Anterior cingulate cortex (tissue), 58 donors: ENCODE measurements at places on chromosomes 13 and 19.

DNA sequence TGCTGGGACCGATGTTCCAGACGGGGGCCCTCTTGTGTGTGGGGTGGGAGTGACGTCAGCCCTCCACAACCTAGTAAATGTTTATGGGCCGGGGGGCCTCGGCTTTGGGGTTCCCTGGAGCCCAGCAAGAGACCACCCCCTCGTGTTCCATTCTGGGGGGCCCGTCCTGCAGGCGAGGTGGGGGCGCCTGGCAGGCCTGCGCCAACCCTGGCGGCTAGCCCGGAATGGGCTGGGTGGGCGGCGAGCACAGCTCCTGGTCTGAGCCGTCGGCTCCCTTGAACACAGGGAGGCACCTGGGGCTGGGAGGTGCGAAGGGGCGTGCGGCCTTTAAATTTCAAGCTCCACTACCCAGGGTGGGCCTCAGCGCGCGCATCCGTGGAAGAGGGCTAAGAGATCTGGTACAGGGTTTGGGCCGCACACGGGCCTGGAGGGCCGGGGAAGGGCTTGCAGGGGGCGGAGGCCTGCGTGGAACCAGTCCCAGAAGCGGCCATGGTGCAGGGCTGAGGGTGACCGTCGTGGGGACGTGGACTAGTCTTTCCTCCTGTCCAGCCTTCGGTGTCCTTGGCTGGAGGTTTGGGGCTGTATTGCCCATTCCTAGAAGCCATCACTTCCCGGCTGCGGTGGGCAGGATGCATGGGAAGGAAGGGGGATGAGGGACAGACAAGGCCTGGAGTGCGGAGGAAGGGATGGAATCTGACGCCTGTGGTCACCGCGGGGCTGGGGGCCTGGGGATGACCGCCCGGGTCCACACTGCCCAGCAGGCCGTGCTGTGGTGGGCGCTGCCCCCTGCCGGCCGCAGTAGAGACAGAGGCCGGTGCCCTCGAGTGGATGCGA, 11.4 kb downstream of the NDUFA11 start:
- no peak for DNase-seq

DNA sequence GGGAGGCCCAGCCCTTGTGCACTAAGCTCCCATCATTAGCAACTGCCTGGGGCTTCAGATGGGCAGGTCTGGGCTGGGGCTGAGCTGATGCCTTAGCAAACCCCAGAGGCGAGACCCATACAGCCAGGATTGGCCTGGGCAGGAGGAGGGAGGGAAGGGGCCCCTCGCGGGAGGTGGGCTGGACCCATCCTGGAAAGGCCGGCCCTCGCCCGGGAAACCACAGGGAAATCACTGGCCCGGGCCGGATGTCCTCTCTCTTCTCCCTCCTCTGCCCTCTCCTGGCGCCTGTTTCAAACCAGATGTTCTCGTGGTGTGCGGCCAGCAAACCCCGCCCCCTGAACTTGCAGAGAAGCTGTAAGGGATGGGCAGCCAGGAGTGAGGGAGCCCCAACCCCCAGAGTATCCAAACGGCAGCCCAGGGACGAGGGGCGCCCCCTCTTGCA, 43.1 kb downstream of the TMEM255B start:
- no peak for DNase-seq

DNA sequence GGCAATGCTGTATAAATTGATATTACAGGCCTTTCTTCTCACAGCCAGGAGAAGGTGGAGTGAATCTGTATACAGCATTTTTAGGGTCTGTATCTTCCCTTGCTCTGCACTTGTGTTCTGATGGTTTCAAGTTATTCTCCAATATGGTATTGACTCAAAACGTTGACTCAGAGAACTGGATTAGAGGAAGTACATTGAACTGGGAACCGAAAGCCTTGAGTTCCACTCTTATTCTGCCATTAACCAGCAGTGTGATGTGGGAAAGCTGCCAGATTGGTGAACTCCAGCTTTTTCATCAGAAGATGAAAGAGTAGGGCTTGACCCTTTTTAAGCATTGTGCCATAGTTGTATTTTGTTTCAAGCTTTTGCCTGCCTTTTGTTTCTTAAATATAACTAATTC, 167.7 kb downstream of the SPRY2 start:
- no peak for DNase-seq

- no peak for DNase-seq
These were observed 270.0 kb upstream of the PCDH20 start for GRCh38 chr13:61685682-61686012.

DNA sequence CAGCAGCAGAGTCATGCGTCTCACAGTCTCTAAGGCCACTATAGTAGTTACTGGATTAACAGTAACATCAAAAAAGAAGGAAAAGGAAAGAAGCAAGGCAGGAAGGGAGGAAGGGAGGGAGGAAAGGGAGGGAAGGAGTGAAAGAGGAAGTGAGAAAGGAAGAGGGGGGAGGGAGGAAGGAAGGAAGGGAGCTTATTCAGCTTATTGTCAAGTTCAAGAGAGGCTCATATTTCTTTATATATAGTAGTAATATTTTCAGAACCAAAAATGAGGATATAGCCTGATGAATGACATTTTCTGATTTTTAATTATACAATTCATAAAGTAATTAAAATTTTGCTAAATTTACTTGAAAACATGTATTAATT, 17.7 kb upstream of the RUBCNL start:
- no peak for DNase-seq

DNA sequence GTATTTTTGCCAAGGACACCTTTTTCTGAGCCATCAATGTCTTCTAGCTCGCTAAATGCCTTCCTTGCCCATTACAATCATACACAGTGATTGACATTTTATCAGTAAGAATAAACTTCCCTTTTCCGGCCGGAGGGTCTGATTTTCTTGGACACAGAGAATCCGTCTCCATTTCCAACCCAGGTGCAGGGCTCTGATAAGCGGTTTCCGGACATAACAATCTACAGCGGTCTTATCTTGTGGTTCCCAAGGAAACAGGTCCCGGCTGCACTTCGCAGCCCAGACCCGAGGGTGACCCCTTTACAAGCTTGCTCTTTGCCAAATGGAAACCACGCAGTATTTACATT, 5.1 kb upstream of the ZNF77 start:
- no peak for DNase-seq
